AG04450 (cell line): ENCODE measurements at places on chromosomes 1 and 21. TPM values are rescaled to one million over a fixed set of nuclear protein-coding genes. Genes with fewer than 3 reads are reported as not detected.

The CD247 gene
- polyA plus RNA-seq, result not detected in 2 replicates

The IVNS1ABP gene
- 48.9 and 59.6 TPM in 2 replicates for polyA plus RNA-seq

The HNRNPCL4 gene
- not detected in 2 replicates for polyA plus RNA-seq

The TNFRSF4 gene
- 0.07 and 0.24 TPM in 2 replicates for polyA plus RNA-seq

The ETV3L gene
- polyA plus RNA-seq, result 0.04 and 0.07 TPM in 2 replicates

The PEX11B gene
- polyA plus RNA-seq, result 44.2 and 51.1 TPM in 2 replicates

The KCND3 gene
- 0.02 and 0.06 TPM in 2 replicates for polyA plus RNA-seq

The ZFP69B gene
- polyA plus RNA-seq, result 4.4 and 5.9 TPM in 2 replicates

The CLDN17 gene
- not detected in 2 replicates for polyA plus RNA-seq

The MPL gene
- not detected in 2 replicates for polyA plus RNA-seq

The PCP4 gene
- polyA plus RNA-seq, result not detected in 2 replicates

The HSD3B2 gene
- not detected in 2 replicates for polyA plus RNA-seq

The KRTAP12-2 gene
- polyA plus RNA-seq, result not detected in 2 replicates

The MFN2 gene
- 43.9 and 53.9 TPM in 2 replicates for polyA plus RNA-seq

The PALMD gene
- 0.37 and 0.43 TPM in 2 replicates for polyA plus RNA-seq

The CRYBG2 gene
- not detected in 2 replicates for polyA plus RNA-seq

The LCE1E gene
- not detected in 2 replicates for polyA plus RNA-seq

The DENND2D gene
- polyA plus RNA-seq, result 1.3 and 1.4 TPM in 2 replicates

The CFHR4 gene
- polyA plus RNA-seq, result not detected in 2 replicates

The GSTM3 gene
- 271 and 299 TPM in 2 replicates for polyA plus RNA-seq

The AIRE gene
- not detected in 2 replicates for polyA plus RNA-seq

The DMBX1 gene
- polyA plus RNA-seq, result not detected in 2 replicates

The DCST2 gene
- polyA plus RNA-seq, result 0.07 and 0.19 TPM in 2 replicates

The S100A8 gene
- not detected in 2 replicates for polyA plus RNA-seq

The MXRA8 gene
- polyA plus RNA-seq, result 186 and 275 TPM in 2 replicates

The CFHR1 gene
- polyA plus RNA-seq, result 0.07 TPM in 2 replicates

The DNALI1 gene
- 13.1 and 14.2 TPM in 2 replicates for polyA plus RNA-seq

The C8A gene
- polyA plus RNA-seq, result not detected in 2 replicates

The SEMA6C gene
- polyA plus RNA-seq, result 1.3 and 1.8 TPM in 2 replicates

The PGBD5 gene
- polyA plus RNA-seq, result 1.0 and 1.1 TPM in 2 replicates

The HUNK gene
- 0.45 and 0.48 TPM in 2 replicates for polyA plus RNA-seq

The CD34 gene
- polyA plus RNA-seq, result 0.11 and 0.14 TPM in 2 replicates

The USF1 gene
- 32.6 and 37.6 TPM in 2 replicates for polyA plus RNA-seq

The ZNF648 gene
- polyA plus RNA-seq, result not detected in 2 replicates

The LRRC8D gene
- 41.1 and 48.7 TPM in 2 replicates for polyA plus RNA-seq

The COL16A1 gene
- polyA plus RNA-seq, result 35.4 and 39.5 TPM in 2 replicates

The FGR gene
- polyA plus RNA-seq, result not detected in 2 replicates

The SLFNL1 gene
- polyA plus RNA-seq, result 0.06 and 0.09 TPM in 2 replicates

The AK4 gene
- polyA plus RNA-seq, result 0.78 and 0.82 TPM in 2 replicates

The ASB17 gene
- polyA plus RNA-seq, result not detected in 2 replicates
